ENCODE measurements at places on chromosomes 6 and 20.

GRCh38 chr6:34227761-34228421, 8.8 kb upstream of the HMGA1 start:
- DNase-seq = no peak

- no peak for DNase-seq
These were observed 1.9 kb upstream of the FUCA2 start for GRCh38 chr6:143513410-143513809.

DNA sequence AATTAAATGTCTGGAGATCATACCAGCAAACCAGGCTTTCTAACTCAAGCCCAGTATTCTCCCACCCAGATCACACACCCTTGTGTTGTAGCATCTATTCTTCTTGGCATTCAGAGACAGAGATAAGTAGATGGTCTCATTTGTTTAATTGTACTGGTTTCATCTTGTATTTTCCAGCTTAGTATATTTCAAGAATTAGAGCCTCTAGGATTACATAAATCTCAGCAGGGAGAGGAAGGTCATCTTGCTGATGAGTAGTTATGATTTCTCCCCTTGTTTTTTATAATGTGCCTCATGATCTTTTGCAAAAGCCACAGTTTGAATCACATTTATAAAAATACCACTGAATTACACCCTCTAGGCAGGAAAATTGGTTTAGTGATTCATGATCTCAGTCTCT, 106.6 kb upstream of the NRSN1 start:
- no peak for DNase-seq

- no peak for DNase-seq
These were observed 45.2 kb downstream of the BACH2 start for GRCh38 chr6:90251295-90251992.

DNA sequence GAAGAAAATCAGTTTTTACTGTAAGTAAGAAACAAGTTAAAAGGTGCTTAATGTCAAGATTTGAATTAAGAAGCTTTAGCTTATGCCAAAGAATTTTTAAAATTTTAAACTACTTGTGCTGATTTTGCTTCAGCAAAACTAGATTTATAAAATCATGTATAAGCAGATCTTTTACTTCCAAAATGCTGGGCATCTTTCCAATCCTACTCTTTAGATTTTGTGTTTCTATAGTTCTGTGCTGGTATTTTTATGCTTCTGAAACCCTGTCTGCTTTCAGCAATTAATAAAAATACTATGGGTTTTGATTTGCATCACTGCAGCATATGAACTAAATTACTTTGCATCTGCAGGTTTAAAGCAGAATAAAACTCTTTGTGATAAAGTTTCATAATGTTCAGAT, 238.6 kb upstream of the RNF217 start:
- no peak for DNase-seq

DNA sequence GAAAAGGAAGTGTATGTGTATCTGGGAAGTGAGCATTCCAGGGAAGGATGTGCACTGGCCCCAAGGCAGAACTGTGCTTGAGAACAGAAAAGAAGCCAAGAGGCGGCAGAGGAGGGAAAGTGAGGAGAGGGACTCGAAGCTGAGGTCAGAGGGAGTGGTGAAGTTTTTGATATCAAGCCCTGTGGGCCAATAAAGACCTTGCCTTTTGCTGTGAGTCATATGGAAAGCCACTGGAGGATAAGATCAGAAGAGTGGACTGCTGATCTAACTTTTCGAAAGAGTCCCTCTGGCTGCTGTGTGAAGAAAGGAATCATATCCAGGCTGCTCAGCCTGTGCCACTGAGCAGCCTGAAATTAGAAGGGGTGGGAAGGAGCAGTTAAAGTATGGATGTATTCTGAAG, 99.4 kb downstream of the EYA4 start:
- no peak for DNase-seq

DNA sequence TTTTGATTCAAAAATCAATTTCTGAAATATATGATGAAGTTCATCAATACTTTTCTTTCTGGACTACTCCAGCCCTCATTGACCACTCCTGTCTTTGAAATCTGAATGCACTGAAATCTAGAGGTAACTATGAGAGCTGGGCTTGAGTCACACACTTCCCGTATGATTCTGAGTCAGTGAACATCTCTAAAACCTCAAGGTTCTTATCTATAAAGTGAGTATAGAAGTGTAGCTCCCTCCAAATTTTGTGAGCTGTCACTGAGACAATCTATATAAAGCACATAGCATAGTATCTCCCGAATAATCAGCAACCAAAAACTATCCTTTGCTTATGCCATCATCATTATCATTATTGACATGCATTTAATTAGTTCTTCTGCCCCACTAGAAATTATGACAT, 182.4 kb downstream of the TSHZ2 start:
- no peak for DNase-seq

- no peak for DNase-seq
These were observed 71.0 kb downstream of the CYP39A1 start for GRCh38 chr6:46581459-46582177.

DNA sequence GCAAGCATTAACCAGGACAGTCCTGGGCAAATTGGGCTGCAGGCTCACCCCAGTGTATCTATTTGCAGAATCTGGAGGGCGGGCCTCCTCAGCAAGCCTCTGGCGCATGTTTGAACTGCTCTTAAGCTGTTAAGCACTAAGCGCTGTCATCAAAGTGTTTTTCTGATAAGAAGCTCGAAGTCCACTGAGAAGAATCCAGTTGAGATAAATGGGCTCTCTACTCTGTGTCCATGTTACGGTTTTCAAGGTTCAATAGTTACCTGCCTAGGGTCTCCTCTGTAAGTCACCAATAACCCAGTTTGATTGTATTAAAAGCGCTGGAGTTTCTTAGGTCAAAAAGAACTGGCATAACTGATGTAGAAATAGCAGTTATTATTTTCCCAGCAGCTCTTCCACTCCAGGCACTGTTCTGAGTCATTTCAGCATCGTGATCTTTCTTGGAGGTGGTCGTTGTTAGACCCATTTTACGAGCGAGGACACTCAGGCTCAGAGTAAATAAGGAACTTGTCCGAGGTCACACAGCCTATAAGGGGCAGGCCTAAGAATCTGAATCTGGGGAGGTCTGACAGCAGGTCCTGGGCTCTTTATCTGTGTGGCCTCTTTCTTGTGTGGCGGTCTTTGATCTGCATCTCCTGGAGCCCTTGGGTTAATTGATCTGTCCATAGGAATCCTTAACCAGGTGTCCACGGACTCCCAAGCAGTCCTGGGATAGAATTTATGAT, 207.4 kb upstream of the ZNF217 start:
- no peak for DNase-seq

DNA sequence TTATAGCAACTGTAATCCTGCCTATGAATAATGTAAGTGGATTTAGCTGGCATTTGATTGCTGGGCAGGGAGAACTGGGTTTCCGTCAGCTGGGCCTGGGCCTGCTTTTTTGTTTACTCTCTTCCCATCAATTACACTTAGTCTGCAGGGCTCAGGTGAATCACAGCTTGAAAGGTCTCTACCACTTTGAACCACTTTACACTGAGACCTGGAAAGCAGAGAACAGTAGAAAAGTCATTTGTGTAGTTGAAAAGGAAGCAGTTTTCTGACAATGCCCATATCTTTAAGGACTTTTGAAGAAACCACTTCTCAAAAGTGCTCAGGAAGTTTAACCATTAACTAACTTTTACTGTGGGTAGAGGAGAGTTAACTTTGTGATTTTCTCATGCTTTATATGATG, 315.4 kb upstream of the SASH1 start:
- DNase-seq = no peak

DNA sequence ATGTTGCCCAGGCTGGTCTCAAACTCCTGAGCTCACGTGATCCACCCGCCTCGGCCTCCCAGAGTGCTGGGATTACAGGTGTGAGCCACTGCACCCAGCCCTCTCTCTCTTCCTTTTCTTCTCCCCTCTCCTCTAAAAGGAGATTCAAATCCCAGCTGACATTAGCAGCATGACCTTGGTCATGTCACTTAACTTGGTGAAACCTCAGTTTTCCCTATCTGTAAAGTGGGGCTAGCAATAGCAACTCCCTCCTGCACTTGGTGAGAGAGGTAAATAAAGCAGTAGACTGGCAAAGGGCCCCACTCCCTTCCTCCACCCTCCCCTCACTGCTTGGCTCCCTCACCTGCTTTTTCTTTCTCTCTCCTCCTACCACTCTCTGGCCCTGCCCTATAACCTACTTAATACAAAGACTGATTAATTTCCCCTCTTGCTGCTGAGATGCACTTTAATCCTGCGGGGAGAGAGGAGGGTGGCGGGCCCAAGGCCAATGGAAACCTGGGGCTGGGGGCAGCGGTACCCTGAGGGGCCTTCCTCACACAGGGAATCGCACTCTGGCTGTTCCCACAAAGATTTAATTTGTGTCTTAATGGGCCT, 54.2 kb upstream of the ZFAND3 start:
- DNase-seq = no peak

GRCh38 chr6:1412901-1413300, 23.5 kb downstream of the FOXF2 start:
- no peak for DNase-seq

DNA sequence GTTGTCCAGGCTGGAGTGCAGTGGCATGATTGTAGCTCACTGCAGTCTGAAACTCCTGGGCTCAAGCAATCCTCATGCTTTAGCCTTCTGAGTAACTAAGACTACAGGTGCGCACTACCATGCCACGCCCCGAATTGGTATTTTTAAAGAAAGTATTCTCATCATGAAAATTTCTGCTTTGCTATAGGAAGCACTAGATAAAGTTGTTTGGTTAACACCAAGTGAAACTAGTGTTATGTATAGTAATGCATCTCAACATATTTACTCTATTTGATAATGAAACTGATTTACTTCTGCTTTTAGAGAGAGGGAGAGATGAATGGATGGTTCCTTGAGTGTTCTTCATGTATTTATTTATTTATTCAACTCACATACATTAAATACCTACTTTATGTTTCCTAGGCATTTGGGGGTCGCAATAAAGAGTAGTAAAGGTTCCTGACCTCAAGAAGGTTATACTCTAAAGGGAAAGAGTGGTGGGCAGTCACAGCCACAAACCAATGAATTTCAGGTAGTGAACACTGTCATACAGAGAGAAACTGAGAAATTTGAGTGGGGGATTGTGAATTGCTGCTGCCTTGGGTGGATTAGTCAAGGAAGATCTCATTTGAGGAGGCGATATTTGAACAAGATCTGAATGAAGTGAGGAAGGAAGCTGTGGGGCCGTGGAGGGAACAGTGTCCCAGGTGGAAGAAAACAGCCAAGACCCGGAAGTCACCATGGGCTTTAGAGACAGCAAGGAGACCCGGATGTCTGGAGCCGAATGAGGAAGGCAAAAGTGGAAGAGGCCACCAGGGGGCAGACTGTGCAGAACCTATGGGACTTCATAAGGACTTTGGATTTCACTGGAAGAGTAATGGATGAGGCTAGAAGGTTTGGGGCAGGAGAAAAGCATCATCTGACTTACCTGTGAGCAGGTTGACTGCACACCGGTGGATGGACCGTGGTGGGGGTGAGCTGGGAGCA, 185.6 kb downstream of the TSHZ2 start:
- DNase-seq = peak; percentile 16

- DNase-seq = no peak
These were observed 335.1 kb downstream of the HDGFL1 start for GRCh38 chr6:22904431-22904830.

GRCh38 chr6:15993716-15994228, 135.1 kb upstream of the MYLIP start:
- DNase-seq = no peak

DNA sequence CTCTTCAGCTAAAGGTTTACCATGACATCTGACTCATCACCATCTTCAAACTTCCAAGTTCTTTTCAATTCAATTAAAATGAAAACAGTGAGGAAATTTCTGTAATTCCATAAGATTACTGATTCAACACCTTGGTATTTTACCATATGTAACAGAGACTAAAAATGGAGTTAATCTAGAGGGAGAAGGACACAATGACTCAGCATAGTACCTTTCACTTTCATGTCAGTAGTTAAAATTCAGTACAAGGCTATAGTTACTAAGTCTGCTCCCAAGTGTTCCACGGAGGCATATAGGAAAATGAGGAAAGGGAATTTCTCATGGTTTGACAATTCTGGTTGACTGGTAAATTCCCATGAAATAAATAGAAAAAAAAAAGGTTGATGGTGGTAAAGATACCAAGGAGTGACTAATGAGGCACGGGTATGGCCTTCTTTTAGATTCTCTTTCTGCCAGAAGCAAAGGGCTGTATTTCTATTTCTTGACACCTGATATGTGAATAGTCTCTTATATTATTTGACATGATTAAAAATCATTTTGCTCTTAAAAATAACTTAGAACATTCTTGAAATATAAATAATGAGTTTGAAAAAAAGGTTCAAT, 526.7 kb upstream of the ADGRB3 start:
- DNase-seq = no peak

DNA sequence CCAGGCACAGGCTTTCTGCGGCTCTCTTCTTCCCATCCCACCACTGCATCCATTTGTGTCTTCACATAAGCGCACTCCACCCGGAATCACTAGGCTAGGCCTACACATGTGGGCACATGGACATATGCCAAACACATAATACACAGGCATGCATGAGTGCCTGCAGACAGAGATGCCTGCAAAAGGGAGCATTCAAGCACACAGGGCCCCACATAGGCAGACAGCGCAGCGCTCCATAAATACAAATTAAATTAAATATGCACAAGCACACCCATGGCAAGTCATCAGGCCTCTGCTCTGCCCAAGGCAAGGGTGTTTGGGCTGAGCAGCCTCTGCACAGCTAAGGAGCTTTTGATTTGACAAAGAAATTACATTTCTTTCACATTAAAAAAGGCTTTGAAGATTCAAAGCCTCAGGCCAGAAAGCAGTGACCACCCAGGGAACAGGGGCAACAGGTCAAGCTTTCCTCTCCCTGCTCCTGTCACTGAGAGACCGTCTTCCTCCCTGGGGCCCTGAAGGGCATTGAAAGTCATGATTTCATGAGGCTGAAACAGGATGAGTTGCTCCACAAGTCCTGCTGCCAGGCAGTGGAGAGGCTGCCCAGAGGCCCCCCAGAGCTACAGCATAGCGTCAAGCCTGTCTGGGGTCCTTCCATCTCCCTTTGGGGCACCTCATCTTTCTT, 134.2 kb upstream of the LRFN2 start:
- DNase-seq = no peak

GRCh38 chr6:143522039-143522600, 10.6 kb upstream of the FUCA2 start:
- DNase-seq = no peak

- peak; percentile 27 for DNase-seq
These were observed 4.1 kb upstream of the AIF1 start for GRCh38 chr6:31610968-31611367.

- no peak for DNase-seq
These were observed 350.4 kb downstream of the BCKDHB start for GRCh38 chr6:80456724-80457438.

All from AG09319 (cell line).